ENCODE measurements at places on chromosomes 7 and 10.

GRCh38 chr7:158028971-158029370 lies 558.7 kb downstream of the PTPRN2 start:
- DNase-seq: no peak

DNA sequence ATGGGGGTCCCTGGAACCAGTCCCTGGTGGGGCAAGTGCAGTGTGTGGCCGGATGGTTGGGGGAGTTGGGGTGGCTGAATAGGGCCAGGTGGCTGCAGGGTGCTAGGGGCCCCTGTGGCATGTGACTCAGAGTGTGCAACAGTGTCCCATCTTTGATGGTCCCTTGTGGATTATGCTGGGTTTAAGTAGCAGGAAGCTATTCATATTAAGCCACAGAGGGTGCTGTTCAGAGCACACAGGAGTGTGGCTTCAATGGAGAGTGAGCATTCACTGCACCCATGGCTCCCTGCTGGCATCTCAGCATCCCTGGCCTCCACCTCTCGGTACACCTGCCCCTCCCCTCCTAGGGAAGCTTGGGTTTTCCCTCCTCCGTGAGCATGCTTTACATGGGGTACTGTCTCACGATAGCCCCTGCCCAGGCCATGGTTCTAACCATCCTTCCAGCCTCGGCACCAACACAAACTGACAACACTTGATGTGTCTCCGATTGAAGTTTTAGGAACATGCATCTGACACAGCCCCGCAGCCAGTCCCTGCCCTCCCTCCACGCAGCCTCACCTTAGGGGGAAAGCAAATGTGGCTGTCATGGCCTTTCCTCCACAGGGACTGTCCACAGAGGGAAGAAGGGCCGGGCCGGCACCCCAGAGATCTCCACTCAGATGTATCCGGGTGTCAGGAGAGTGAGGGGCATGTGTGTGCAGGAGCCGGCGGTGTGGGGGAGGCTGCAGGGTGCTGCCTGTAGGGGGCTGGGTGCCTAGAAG lies 30.4 kb upstream of the PPIF start:
- DNase-seq: no peak

- DNase-seq: no peak
Measured at GRCh38 chr10:86851328-86852207, 95.1 kb downstream of the BMPR1A start.

- no peak for DNase-seq
Measured at GRCh38 chr10:110222641-110223297, 15.4 kb downstream of the MXI1 start.

DNA sequence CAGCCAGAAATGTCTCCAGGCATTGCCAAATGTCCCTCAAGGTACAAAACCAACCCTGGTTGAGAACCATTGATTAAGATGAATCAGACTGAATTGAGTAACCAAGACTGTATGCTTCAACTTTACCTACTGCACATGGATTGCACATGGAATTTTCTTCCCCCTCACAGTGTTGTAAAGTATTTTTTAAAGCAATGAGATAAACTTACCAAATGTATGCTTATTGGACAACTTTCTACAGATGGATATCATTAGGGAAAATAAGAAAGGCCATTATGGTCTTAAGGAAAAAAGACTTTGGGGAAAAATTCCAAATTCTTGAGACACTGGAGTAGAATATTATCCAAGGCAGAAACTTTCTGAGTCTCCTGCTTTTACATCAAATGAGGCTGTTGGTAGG lies 20.9 kb upstream of the MTPN start:
- no peak for DNase-seq

DNA sequence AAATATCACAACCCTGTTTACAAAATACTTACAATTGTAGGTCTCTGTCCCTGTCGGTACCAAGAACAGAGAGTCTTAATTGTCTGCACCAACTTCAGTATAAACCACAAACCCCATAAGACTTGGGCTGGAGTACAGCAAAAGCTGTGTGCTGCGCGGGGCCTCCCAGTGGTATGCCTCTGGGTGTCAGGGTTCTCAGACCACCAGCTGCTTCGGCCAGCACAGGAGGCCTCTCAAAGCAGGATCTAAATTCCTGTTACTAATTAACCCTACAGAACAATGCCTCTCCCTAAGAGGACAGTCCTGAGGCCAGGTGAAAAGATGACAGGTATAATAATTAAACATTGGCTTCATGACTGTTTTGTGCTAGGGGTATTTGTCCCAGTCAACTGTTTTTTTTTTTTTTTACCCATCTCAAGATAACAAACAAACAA lies 957 bp upstream of the SVIL start:
- DNase-seq: no peak

DNA sequence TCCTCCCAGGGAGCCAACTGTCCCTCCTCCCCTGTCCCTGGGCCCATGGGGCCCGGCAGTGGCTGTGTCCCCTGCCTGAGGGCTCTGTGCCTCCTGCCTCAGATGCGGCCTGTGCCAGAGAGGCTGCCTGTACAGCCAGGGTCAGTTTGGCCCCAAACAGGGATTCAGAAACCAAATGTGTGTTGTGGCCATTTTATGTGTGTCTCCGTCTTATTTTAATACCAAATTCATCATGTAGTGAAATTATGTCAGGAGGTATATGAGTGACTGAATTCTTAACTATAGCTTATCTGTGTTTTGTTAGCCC lies 114.8 kb downstream of the NT5C2 start:
- DNase-seq: no peak

DNA sequence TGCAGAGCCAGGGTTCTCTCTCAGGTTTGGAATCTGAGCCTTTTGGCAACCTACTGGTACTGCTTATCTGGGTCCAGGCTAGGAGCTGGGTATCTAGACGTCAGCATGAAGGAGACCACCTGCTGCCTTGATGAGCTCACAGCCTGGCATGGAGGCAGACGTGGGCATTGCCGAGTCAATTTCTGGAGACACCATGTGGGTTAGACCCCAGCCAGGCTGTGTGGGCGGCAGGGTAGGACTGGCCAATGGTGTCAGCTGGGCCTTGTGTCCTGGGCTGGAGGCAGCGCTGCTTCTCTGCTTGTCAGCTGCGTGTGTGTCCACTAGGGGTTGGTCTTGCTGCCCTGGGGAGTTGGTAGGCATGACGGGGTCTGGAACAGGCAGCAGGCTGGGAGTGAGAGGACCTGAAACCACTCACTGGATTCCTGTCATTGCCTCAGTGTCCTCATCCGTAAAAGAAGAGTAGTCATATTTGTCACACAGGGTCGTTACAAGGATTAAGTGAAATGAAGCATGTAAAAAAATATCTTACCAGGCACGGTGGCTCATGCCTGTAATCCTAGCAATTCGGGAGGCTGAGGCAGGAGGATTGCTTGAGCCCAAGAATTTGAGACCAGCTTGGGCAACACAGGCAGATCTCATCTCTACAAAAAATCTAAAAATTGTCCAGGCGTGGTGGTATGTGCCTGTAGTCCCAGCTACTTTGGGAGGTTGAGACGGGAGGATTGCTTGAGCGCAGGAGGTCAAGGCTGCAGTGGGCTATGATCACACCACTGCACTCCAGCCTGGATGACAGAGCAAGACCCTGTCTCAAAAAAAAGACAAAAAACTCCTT lies 31.7 kb upstream of the ANKRD2 start:
- no peak for DNase-seq

DNA sequence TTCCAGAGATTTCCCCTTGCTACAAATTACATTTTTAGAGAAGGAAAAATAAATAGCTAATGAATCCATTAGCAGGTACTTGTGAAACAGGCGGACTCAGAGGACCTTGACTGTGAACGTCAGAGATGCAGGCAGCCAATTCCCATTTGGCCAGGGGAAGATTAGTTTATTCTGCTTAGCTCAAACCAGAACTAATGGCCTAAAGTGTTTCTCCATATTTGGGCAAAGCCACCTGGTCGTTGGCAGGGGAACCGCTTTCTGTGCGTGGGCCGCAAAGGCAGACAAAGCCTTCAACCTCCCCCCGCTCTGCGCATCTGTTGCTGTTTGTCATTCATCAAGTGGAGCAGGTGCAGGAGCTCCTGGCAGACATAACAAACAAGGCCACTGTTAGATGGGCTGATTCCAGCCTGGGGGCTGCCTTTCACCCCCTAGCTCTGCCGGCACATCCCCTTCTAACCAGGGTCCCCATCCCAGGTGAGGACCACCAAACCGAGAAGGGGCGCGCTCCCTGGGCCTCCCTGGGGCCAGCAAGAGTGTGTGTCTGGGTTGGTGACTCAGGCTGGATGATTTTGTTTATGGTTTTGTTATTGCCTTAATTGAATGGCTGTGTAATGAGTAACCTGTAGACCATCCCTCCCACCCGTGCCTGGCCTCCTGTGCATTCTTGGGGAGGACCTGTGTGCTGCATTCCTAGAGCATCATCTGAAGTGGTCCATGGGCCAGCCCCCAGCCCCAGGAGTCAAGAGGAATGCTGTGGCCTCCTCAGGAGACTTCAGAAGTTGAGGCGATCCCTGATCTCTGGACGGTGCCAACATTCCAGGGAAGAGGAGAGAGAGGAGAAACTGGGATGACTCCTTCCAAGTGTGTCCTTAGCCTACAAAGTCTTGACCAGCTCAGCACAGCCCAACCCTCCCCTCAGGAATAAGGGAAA lies 14.5 kb upstream of the CPA1 start:
- peak; percentile 73 for DNase-seq

GRCh38 chr7:2393706-2394105 lies 9.7 kb upstream of the CHST12 start:
- DNase-seq: no peak

GRCh38 chr10:10542477-10542876 lies 475.2 kb upstream of the CELF2 start:
- no peak for DNase-seq

- no peak for DNase-seq
Measured at GRCh38 chr7:46490406-46490805, 569.3 kb upstream of the IGFBP3 start.

DNA sequence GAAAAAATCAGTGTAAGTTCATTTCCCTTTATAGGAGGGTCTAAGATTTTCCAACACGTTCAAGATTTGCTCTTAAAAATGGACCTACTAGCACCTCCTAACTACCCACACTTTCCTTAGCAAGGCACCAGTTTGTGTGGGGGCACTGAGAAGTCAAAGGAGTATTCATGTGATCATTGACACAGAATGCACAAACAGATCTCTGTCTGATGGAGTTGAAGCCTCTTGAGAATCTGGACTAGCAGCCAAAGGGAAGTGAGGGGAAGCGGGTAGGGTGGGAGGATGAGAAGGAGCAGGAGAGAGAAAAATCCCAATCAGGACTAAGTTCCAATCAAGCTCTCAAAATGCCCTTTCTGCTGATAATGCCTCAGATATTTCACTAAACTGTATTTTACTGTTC lies 4.1 kb downstream of the MMS19 start:
- no peak for DNase-seq

DNA sequence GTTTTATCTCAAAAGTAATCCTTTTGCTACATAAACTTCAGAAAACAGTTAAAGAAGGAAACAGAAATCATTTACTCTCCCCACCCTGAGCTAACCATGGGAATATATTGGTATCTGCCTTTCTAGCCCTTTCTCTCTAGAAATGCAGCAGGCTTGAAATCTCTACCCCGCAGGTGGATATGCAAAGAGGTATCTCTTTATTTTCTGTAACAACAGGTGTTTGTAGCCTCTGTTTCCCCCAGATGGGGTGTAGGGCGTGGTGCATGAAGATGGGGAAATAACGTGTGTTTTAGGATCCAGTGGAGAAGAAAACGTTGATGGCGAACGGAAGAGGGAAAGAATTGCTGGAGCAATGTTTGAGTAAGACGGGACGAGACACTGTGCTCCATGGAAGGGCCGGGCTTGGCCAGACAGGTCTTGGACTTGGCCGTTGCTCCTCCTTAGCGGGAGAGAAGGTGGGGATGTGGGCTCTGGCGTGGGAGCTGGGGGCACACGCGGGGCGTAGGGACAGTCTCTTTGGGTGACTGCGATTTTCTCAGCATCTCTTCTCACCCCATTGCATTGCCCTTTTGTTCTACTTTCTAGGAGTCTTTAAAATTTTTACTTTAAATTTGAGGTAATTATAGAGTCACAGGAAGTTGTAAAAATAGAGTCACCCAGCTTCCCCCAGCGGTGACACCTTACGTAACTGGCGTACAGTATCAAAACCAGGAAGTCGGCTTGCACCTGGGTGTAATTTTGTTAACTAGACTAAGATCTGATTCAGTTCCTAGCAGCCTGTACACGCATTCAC lies 82.9 kb downstream of the ELFN1 start:
- DNase-seq: no peak

- DNase-seq: no peak
Measured at GRCh38 chr10:79116368-79116767, 47.6 kb downstream of the ZMIZ1 start.

- DNase-seq: no peak
Measured at GRCh38 chr7:26567266-26567665, 275.6 kb downstream of the SNX10 start.

DNA sequence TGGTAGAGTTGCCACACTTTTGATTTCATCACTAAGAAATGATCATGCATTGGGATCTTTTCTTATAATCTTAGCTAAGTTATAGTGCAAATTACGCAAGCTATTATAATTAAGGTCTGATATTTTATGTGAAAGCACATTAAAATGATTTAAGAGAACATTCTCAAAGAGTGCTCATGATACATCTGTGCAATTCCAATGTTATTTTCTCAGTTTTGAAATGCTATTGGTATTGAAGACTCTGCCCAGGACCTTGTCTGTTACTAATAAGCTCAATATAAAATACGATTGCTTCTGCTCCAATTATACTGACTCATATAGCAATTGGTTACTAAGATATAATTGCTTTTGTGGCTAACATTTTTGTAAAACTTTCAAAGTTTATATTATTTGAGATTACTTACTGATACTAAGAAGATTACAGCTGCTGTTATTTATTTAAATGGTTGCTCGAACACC lies 180.9 kb downstream of the ADAM12 start:
- no peak for DNase-seq

- no peak for DNase-seq
Measured at GRCh38 chr7:29086545-29086944, 59.8 kb downstream of the CPVL start.

DNA sequence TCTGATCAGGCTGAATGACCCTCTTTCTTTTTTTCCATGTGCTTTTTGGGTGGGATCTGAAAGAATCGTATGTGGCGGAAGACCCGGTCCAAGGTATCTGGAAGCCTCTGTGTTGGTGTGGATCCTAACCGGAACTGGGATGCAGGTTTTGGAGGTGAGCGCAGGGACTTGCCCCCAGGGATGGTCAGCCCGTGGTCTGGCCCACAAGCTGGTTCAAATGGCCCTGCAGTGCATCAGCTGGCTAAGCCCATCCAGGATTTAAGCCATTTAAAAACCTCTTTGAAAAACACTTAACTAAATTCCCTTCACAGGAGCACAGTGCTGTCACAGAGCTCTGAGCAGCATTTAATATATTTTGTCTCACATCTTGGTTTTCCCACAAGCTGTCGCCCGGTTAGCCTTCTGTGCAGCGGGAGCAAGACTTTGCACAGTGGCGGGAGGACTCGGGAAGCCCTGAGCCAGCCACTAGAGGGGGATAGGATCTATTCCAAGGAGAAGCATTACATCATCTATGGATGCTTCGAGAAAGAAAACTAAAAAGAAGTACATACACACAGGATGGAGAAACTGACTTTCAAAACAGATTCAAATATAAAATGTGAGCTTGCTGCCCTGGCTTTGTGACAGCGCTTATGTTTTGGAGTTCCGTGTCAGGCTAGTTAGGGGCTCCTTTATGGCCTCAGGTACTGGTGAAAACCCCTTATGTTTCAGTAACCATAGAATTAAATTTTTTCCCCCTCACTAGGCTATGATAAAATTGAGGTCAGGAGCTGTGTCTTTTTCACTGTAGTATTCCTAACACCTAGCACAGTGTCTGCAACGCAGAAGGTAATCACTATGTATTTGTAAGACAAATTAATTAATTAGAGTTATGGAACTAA lies 11.3 kb downstream of the CPA2 start:
- no peak for DNase-seq
